ENCODE measurements at places on chromosomes 13 and 19.

- DNase-seq, result no peak
Measured at GRCh38 chr13:100356426-100356825, 232.2 kb downstream of the GGACT start.

DNA sequence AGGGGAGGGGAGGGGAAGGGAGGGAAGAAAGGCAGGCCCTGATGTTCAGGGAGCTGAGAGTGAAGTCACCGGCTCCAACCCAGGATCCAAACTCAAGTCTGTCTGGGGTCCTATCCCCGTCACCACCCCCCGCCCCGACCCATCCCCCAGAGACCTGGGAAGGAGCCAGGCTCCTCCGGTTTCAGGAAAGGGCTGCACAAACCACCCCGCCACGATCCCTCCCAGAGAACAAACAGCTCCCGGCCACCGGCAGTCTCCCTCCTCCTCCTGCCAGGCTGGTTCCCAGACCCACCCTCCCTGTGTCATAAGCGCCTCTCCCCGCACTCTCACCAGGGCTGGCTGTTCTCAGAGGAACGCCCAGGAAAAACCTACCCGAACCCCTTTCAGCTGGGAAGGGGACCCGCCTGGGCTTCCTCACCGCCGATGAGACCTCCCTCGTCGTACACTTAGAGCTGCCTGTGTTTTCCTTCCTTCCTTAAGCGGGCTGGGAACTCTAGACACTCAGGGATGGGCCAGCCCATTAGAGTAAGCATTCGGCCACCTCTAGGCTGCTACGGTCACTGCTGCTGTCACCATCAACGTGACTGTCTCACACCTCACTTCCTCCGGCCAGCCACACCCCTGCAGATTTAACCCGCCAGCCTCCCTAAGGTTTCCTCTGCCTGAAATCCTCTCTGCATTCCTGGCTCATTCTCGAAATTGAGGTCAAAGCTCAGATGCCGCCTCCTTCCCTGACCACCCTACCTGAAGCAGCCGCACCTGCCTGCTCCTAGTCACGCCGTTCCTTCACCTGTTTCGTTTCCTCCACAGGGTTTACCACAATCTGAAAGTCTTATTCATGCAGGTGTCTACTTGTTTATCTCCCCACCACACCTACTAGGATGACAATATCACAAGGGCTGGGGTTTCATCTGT is 6.3 kb upstream of the RDH13 start:
- no peak for DNase-seq

DNA sequence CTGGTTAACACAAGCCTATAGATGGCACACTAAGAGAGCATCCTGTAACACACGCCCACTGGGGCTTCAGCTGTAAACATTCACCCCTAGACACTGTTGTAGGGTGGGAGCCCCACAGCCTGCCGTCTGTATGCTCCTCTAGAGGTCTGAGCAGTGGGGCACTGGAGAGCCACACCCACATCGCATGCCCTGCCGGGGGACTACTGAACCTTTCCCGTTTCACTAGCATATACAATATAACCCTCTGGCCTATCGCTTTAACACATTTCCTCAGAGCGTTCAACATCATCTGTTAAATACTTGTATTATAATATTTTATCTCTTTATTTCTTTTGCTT is 73.4 kb downstream of the PCDH9 start:
- no peak for DNase-seq

DNA sequence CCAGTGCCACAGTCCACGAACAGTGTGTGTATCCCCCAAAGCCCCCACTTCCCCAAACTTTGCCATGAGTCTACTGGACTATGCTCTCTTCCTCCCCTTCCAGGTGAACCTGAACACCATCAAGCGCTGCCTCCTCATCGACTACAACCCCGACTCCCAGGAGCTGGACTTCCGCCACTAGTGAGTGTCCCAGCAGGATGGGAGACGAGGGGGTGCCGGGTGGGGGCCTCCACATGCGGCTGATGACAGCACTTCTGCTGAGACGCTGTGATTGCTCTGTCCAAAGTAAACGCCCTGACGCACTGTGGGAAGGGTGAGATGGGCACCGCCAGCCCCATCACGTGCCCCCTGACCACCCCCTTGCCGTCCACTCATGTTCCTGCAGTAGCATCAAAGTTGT is 2.0 kb upstream of the P2RY11 start:
- DNase-seq, result no peak

- DNase-seq, result no peak
Measured at GRCh38 chr19:40216777-40217026, 1.5 kb downstream of the TTC9B start.

Data from stimulated activated CD4-positive, alpha-beta T cell treated with anti-CD3 and anti-CD28 coated beads, Interleukin-1b, Interleukin-23, amount 100 ng/mL, for 24 hours (primary cell).